ENCODE measurements at places on chromosomes 3 and 15. TPM values are rescaled to one million over a fixed set of nuclear protein-coding genes. Genes with fewer than 3 reads are reported as not detected.

- peak; percentile 77 for DNase-seq
Measured at GRCh38 chr15:63288778-63289378, 11.5 kb downstream of the APH1B start.

DNA sequence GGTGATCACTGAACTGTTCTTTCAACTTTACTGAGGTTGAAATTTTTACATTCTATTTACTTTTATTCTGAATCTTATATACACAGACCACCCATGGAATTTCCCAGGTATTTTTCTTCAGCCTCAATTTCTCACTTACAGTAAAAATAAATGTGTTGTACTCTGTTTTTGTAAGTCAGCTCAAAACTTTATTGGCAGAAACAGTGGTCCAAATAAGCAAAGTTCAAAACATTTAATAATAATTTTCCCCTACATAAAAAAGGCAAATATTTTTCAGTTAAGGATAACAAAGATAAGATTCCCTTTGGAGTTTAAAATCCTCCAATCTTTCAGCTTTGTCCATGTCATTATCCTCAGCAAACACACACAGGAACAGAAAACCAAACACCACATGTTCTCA, 738.0 kb downstream of the FHIT start:
- no peak for DNase-seq

- no peak for DNase-seq
Measured at GRCh38 chr3:28844298-28845005, 436.4 kb upstream of the RBMS3 start.

- no peak for DNase-seq
Measured at GRCh38 chr15:72005483-72005882, 112.5 kb downstream of the MYO9A start.

The GOLGA8R gene
- total RNA-seq, result 0.07 TPM

DNA sequence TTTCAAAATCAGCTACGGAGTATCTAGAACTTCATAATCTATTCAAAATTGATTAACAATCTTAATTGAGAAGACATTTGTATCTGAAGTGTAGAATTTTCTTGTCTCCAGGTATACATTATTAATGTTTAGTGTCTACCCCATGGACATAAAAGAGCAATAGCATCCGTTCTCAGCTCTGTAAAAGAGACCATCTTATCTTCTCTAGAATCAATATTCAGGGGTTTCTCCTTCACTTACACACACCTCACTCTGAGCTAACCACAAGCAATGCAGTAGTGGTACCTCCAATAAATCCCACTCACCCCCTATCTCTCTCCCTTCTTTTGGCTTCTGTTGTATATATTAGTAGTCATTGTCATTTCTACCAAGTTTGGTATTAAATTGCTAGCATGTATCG, 16.2 kb downstream of the MBNL1 start:
- no peak for DNase-seq

- DNase-seq, result no peak
Measured at GRCh38 chr15:100457201-100457600, 71.5 kb downstream of the CERS3 start.

Data from Karpas-422 (cell line).